ENCODE measurements at places on chromosomes 12 and 14.

GRCh38 chr12:121165316-121165715, 32.6 kb downstream of the P2RX7 start:
- DNase-seq, result no peak

- peak; percentile 49 for DNase-seq
Measured at GRCh38 chr14:68574906-68575305, 218.0 kb downstream of the ZFP36L1 start.

DNA sequence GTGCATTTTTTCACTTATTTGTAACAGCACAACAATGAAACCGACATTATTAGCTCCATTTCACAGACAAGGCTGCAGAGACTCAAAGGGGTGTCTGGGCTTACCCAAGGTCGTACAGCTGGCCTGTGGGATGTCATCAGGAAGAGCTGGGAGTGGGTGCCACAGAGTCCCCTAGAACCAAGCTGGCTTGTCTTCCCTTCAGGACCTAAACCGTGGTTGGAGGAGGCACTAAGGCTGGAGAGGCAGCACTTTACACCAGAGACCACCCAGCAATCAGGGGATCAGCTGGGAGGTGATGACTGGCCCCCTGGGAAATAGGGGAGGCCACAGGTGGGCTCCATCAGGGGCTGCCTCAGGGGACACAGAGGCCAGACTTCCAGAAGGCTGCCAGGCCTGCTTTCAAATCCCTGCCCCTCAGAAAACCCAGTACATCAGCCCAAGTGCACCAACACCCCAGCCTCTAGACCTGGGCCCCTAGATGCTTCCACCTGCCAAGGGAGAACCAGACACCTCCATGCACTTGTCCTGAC, 28.3 kb downstream of the DIO3 start:
- DNase-seq, result peak; percentile 37

- DNase-seq, result peak; percentile 70
Measured at GRCh38 chr12:89709995-89710872, 1.6 kb upstream of the ATP2B1 start.

GRCh38 chr14:27886256-27886655, 880.3 kb upstream of the FOXG1 start:
- DNase-seq, result no peak

- DNase-seq, result no peak
Measured at GRCh38 chr12:95890958-95891357, 32.2 kb downstream of the SNRPF start.

DNA sequence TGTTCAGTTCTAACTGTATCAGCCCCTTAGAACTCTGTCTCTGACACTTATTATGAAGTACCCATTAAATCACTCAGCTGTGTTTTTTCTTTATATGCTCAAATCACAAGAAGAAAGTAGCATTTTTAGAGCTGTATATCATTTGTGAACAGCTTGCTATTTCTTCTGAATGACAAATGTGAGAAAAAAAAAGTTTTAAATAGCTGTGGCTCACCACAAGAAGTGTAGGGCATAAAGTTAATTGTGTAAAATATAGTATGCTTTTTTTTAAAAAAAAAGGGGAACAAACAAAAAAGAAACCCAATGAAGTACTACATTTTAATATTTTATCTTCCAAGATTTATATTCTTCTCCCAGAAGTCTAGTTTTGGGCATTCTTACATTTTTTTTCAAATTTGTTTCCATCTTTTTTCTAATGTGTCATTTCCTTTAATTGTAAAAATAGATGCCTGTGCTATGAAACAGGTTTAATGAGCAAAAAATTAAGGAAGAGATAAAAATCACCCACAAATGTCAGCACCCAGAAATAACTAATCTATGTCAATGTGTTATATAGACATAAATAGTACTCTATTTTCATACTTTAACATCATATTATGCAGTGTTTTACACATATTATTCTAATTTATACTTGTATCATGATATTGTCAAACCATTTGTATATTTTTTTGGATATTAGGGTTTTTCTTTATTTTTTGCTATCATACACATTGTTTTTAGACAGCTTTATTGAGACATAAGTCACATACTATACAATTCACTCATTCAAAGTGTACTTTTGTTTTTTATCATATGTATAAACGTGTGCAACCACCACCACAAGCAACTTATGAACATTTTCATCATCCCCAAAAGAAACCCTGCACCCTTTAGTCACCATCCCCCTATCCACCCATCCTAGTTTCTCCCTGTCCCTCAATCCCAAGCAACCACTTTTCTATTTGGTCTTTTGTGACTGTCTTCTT, 22.4 kb upstream of the LRRK2 start:
- DNase-seq, result no peak

GRCh38 chr12:32039917-32040575, 66.6 kb upstream of the BICD1 start:
- no peak for DNase-seq

- DNase-seq, result no peak
Measured at GRCh38 chr12:12323591-12323990, 26.5 kb downstream of the MANSC1 start.

DNA sequence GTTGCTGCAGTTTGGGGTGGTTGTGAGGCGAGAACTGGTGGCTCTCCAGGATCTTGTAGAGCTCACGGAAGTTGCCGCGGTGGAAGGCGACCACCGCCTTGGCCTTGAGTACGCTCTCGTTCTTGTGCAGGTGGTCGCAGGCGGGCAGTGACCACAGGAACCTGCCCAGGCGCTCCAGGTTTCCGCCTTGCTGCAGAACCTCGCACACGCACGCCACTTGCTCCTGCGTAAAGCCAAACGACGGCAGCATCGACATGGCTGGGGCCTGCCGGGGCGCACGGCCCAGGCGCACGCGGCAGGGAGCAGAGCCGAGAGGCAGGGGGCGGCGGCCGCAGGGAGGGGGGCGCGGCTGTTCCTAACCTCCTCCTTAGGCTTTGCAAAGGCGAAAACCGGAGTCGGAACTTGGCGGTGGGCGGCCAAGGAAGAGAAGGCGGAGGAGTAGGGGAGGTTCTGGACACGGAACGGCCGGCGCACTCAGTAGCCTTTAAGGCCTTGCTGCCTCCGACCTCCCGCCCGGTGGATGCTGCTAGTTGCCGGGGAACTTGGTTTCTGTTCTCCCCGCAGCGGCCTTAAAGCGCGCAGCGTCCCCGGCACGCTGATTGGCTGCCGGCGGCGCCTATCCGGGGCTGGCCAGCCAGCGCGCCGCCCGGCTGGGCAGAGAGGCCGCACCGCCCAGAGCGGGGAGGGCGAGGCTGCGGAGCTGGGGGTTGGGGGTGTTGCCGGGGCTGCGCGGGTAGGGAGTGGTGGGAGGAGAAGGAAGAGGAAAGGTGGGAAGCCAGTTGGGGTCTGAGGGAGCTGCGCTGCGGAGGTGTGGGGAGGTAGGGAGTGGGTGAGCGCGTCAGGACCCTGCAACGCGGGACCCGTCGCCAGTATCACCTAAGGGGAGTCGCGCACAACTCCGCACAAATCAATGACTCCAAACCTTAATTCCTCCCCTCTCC, at the start of gene SIX1:
Gene SIX1, minus strand, starts transcription at position 544 of the 941 bp plus-strand sequence. Its CDS starts 288 bp downstream, at position 256.
- DNase-seq, result peak; percentile 66

GRCh38 chr12:40646456-40646855, 45.8 kb upstream of the CNTN1 start:
- no peak for DNase-seq

- DNase-seq, result no peak
Measured at GRCh38 chr14:39628087-39628486, 195.9 kb upstream of the FBXO33 start.

- peak; percentile 77 for DNase-seq
Measured at GRCh38 chr12:124548854-124549378, 18.5 kb downstream of the NCOR2 start.

DNA sequence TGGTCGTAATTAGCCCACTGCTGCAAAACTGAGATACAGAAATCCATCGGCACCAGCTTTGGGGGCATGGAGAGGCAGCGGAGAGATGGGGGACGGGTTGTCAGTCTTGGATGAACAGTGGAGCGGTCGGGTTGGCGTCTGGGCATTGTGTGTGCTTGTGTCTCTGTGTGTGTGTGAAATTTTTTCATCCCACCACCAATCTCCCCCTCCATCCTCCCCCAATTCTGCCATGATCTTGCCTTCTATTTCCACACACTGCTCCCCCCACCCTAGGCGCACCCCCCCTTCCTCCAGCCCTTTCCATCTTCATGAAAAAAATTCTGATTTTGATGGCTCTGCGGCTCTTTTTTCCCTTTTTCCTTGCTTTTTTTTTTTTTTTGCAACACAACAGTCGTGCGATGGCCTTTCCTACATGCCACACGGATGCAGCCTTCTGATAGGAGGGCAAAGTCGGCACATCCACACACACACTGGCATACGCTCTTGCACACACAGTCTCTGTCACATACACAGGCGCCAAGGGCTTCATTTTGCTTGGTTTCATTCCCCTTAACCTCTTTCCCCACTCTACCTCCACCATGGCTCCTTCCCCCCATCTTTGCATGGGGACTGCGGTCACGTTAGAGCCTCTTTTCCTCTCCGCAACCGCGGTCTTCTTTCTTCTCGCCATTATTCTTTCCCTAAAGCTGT, 3.3 kb downstream of the NRXN3 start:
- DNase-seq, result no peak

DNA sequence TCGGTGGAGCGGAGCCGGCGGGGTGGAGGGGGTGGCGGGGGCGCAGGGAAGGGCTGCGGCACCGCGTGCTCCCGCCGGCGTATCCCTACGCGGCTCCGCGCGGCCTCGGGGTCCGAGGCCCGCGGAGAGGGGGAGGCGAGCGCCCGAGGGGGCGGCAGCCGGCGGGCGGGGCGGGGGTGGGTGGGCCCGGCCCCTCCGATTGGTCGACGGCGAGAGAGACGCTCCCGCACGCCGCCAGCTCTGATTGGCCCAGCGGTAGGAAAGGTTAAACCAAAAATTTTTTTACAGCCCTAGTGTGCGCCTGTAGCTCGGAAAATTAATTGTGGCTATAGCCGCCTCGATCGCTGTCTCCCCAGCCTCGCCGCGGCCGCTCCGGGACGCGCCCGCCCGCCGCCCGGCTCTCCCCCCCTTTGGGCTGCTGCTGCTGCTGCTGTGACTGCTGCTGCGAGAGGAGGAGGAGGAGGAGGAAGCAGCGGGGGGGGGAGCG, at the start of gene FOXG1:
Gene FOXG1, plus strand, starts transcription at position 319 of the 487 bp plus-strand sequence. CDS start 493 bp downstream, outside the sequence.
- DNase-seq, result peak; percentile 41

GRCh38 chr14:47392326-47392725, 283.1 kb downstream of the MDGA2 start:
- DNase-seq, result no peak

- DNase-seq, result peak; percentile 4
Measured at GRCh38 chr12:132172619-132173018, 28.4 kb downstream of the NOC4L start.

DNA sequence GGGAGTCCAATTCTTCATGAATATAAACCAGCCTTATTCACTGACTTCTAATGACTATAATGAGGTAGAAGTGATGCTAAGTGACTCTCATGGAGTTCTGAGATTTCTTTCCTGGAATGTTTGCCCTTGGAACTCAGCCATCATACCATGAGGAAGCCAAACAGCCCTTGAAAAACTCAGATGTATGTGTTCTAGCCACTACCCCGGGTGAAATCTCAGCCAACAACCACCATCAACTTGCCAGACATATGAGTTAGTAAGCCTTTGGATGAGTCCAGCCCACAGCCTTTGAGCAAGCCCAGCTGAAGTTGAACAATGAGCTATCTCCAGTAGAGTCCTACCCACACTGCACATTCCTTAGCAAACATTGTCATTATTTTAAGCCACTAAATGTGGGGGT, 149.5 kb downstream of the SLC6A15 start:
- peak; percentile 20 for DNase-seq

GRCh38 chr14:35506461-35506860, 27.5 kb upstream of the INSM2 start:
- no peak for DNase-seq

- no peak for DNase-seq
Measured at GRCh38 chr12:130555221-130555620, 160.9 kb downstream of the RIMBP2 start.

- DNase-seq, result peak; percentile 82
Measured at GRCh38 chr12:103956509-103957027, 9.1 kb upstream of the TDG start.

GRCh38 chr12:105106621-105107020, 910 bp upstream of the WASHC4 start:
- no peak for DNase-seq

DNA sequence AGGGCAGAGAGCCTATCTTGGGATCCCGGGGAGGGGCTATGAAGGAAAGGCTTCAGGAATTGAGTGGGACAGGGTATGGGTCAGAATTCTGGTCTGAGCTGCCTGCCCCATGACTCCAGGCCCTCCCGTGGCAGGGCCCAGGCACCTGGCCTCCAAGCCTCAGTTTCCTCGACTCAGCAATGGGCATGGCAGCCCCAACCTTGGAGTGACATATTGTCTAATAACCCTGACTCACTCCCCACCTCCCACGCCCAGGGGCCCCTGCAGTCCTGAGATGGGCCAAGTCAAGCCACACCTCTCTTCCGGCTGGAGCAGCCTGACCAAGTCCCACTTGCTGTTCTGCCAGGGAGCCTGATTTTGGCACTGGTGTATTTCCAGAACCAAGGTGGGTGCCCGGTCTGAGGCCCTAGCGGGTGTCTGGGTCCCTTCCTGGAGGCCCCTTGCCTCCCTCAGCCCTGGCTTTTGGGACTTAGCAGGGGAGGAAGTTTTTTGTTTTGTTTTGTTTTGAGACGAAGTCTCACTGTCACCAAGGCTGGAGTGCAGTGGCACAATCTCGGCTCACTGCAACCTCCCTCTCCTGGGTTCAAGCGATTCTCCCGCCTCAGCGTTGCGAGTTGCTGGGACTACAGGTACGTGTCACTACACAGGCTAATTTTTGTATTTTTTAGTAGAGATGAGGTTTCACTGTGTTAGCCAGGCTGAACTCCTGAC, 40.3 kb upstream of the RCOR1 start:
- DNase-seq, result peak; percentile 58

DNA sequence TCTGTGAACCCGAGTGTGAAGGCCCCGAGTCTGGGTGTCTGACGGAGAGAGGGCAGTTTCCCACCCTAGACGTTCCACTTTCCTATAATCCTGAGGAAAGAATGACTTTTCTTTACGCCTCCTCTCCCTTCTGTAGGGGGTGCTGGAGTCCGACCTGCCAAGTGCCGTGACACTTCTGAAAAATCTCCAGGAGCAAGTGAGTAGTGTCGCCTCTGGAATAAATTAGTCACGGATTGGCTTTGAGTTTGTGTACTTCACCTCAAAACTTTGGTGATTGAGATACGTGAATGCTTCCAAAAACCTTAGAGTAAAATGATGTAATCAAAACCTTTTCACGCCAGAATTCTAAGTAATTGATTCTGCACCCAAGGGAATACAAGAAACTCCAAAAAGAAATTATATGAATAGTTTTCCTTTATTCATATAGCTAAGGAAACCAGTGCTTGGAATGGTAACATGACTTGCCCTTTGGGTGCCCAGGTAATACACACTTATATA, 452 bp downstream of the NGDN start:
- DNase-seq, result no peak

GRCh38 chr14:90903101-90903500, 86.9 kb upstream of the TTC7B start:
- DNase-seq, result no peak

DNA sequence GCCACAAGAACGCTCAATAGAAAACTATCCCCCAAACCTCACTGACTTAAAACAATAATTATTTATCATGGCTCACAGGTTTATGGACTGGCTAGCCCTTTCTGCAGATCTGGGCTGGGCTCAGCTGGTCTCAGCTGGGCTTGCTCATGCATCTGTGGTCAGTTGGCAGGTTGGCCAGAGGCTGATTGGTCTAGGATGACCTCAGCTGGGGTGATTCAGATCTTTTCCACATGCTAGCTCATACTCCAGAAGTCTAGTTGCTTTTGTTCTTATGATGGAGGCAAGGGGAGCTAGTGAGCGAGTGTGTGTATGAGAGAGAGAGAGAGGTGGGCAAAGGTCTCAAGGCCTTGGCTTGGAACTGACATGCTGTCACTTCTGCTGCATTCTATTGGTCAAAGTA, 181.2 kb upstream of the NRXN3 start:
- peak; percentile 73 for DNase-seq

- DNase-seq, result no peak
Measured at GRCh38 chr12:48990552-48990951, 8.6 kb downstream of the DDN start.

All from right cardiac atrium (tissue), 5 donors.